ENCODE measurements at places on chromosomes 7 and 10.
A peak's percentile ranks its signal among the peaks of the same experiment; 100 is the strongest.

- no peak for DNase-seq
Observed at GRCh38 chr10:19168584-19168983, 120.0 kb downstream of the MALRD1 start.

DNA sequence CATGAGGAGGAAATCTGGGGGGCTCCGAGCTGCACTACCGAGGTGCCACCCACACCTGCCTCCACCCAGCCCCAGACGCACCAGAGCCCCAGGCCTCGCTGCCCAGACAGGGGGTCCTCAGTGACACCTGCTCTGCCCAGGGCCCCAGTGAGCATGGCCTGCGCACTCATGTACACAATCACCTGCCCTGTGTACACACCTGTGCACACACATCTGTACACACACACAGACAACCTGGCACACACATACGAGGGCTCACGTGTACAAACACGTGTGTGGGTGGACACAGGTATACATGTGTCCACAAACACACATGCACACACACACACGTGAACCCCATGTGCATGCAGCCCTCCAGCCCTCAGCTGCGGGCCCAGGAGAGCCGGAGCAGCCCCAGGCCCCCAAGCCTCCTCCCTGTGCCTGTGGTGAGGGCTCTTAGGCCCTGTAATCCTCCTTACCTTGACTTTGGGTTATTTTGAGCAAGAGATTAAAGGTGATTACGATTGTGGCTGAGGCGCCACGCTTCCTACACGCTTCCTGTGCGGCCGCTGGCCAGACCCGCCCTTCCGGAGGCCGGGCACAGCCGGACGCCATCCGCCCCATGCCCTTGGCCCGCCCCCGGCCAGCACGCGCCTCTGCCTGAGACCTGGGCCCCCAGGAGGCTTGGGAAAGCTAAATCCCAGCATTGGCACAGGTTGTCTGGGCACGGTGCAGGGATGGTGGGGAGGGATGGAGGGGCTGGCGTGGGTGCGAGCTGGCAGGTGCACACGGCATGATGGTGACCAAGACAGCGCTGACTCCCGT is 71.9 kb downstream of the ELFN1 start:
- DNase-seq, result no peak

DNA sequence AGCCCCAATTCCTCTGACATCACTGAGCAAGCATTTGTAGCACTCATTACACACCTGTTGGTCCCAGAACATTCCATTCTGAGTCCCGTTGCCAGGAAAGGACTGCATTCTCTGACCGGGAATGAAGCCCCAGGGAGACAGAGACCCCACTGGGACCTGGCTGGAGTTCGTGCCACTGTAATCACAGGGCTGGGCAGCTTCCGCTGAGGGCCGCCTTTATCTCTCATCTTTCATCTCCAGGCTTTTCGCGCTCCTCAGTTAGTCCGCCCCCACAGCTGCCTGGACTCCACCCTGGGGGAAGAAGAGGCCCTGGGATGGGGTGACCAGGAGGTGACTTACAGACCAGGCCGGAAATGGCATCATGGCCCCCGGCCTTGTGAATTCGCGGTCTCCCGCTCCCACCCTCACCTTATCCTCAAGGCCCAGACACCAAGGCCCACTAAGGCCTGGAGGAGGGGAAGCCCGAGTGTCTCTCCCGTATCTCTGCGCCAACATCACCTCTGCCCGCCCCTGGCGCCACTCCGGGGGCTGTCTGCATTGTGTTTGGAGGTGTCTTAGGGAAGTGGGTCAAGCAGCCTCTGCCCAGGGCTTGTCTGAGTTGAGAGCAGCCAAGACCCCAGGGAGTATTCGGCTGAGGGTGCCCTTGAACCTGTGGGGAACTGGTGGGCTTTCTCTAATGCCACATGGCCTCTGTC is 75.4 kb downstream of the PROSER2 start:
- no peak for DNase-seq

- no peak for DNase-seq
Observed at GRCh38 chr10:128875956-128876736, 590.9 kb upstream of the MGMT start.

GRCh38 chr10:129038522-129038921 is 428.5 kb upstream of the MGMT start:
- DNase-seq, result no peak

DNA sequence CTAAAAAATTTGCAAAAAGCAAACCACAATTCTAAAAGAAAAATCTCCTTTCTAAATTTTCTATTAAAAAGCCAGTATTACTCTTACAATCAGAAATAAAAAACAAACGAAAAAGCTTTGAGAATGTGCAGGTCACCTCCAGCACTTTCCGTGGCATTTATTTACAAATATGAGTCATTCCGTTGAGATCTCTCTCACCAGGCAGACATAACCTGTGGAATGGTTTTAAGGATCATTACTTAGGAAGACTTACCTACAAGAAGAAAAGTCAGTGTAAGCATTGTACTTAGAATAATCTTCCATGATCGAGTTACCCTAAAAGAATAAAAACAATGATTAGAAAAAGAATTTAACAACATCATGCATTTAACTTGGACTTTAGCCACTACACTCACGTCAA is 3.3 kb downstream of the SUN3 start:
- no peak for DNase-seq

DNA sequence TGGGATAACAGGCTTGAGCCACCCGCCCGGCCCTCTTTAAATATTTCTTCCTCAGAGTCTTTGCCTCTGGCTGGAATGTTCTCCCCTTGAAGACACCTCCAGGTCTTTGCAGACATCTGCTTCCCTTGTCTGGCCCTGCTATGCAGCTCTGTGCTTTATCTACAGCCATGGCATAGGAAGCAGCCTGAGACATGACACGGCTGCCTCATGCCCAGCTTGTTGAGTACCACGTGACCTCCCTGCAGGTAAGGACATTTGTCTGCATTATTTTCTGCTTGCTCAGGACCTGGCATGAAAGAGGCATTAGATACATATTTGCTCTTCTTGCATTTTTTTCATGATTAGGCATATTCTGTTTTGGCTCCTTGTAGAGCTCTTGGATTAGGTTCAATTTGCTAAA is 113.8 kb upstream of the KLF6 start:
- DNase-seq, result no peak

- no peak for DNase-seq
Observed at GRCh38 chr10:93968540-93968945, 25.2 kb upstream of the PLCE1 start.

- peak; percentile 21 for DNase-seq
Observed at GRCh38 chr10:35420044-35420443, 83.7 kb downstream of the CCNY start.

DNA sequence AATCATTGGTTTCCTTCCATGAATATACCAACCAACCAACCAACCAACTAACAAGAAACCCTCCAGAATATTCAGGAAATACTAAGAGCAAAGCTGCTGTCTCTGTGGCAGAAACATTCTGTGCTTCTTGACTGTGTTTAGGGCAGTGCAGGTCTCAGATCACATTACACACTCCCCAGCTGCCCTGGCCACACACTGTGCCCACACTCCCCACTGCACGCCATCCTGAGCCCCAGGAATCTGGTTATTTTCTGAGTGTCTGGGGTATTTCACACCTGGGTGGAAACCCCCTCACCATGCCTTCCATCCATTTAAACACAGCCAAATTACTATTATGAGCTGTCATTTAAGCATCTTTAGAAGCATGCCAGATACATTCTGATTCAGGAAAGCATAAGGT is 183.7 kb upstream of the ANK3 start:
- no peak for DNase-seq

GRCh38 chr7:29454464-29454863 is 109.2 kb upstream of the PRR15 start:
- DNase-seq, result no peak

GRCh38 chr7:120421151-120421651 is 148.2 kb downstream of the KCND2 start:
- DNase-seq, result no peak

- peak; percentile 98 for DNase-seq
Observed at GRCh38 chr7:28041508-28042314, 138.9 kb downstream of the JAZF1 start.

- DNase-seq, result no peak
Observed at GRCh38 chr7:119660080-119660479, 612.9 kb upstream of the KCND2 start.

GRCh38 chr7:18109762-18110161 is 82.1 kb upstream of the PRPS1L1 start:
- DNase-seq, result no peak

- DNase-seq, result no peak
Observed at GRCh38 chr10:25907261-25907660, 26.8 kb upstream of the MYO3A start.

GRCh38 chr7:155032978-155033377 is 30.1 kb upstream of the PAXIP1 start:
- DNase-seq, result no peak

DNA sequence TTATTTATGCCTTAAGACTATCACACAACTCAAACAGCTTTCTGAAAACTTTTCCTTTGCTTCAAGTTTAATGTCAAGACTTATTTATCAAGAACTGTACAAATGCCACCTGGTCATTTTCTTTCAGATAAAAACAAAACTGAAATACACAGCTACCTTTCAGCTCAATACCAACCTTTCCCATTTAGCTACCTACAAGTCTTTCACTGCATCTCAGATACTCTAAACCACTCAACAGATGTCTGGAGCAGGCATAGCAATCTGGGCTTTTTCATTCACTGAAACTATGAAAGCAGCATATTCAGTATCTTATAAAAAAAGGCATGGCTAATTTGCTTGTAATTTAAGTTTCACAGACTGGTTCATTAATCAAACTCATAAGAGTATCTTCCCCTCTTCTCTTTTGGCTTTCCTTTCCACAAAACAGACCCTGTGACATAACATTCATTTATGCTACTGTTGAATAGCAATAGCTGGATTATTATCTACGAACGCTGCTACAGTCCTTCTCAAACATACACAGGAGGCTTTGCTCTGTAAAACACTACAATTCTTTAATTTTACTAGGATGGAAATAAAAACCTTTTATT is 8.2 kb downstream of the TRA2A start:
- no peak for DNase-seq

DNA sequence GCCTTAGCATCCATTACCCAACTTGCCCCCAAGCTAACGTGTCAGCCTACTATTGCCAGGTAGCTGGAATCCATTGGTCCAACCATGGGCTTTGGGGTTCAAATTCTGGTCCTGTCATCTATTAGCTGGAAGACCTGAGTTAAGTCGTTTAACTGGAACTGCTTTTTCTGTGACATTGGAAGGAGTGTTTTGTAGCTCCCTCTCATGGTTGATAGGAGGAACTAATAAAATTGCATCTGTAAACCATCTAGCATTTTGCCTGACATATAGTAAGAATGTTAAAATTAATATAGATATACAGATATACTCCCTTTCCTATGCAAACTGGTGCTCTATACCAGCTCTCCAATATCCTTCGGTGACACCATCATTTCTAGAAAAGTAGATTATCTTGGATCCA is 23.8 kb upstream of the SLF2 start:
- DNase-seq, result no peak

DNA sequence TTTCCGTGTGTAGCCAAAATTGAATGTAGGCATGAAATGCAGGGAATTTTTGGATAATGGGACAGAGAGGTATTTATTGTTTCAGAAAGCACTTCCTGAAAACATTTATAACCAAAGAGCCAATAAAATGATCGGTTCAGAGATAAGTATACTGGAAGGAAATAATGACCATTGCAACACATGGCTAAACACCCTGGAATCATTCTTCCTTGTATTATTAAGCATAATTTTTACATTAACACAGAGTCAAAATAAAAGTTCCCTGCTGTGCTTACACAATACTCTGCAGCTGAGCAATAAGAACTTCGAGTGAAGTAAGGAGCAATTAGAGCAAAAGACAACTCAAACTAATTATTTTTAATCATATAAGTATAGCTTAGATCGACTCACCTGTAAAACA is 648.3 kb downstream of the TNS3 start:
- peak; percentile 83 for DNase-seq

DNA sequence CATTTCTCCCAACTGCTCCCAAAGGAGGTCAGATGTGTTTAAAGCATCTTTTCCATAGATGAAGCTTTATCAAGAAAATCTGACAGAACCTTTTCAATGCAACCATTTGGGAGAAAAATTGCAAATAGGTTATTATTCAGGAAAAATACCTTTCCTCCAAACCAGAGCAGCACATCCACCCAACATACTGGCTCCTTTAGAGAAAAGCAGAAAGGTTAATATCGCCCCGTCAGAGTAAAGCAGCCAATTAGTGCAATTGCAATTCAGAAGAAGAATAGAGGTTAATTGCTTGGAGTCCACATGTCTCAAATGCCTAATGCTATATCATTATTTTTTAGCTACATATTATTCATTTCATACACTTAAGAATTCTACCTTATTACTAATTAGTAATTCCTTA is 48.9 kb upstream of the HSPA12A start:
- DNase-seq, result no peak

DNA sequence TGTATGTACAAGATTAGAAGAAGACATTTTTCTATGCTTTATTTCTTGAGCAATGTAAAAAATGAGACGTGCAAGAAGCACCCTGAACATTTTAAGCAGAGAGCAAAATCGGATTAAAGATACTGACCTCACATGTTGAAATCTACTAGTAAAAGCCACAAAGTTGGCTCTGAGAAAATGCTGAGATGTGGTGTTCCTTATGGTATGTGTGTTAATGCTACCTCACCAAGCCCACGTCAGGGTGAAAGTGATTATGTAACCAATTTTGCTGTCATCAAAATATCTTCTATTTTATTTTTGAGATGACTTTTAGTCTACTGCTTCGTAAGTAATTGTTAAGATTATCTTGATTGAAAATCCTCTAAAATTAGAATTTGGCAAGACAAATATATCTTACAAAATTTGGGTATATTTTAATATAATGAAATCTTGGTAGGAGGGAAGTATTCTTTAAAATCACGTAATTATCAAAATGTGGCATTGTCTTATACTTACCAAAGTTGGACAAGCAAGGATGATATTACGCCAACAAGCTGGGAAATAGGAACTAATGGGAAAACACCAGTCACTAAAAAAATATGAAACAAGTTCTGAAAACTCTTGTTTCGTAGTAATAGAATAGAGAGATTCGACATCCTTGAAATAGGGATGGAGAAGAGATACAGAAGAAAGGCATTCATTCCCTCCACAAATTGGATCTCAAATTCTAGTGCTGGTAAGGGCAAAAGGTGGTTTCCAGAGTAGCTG is 5.8 kb downstream of the ADO start:
- DNase-seq, result no peak

DNA sequence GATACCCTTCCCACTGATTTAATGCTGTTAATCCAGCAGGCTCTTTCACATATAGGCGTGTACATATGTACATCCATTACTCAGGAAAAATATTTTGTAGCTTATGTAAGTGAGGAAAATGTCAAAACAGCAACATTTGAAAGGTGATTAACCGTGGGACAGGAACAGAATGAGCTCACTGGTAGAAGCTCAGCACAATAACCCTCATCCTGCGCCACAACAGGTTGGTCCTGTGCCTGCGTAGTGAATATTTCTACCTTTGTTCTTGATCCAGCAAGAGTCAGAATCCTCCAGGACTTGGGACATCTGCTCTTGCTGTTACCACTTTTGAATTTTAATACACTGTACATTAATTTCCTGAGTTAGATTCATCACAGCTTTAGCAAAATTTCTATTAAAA is 359.4 kb downstream of the THSD7A start:
- no peak for DNase-seq

GRCh38 chr10:106044503-106044902 is 1120.0 kb downstream of the SORCS1 start:
- DNase-seq, result no peak

- peak; percentile 3 for DNase-seq
Observed at GRCh38 chr10:60175441-60175971, 214.2 kb downstream of the ANK3 start.

GRCh38 chr10:43809211-43809930 is 160.7 kb upstream of the ZNF32 start:
- peak; percentile 96 for DNase-seq
